Omental fat pad (tissue), 4 donors: ENCODE measurements at places on chromosomes 7 and 10. TPM values are rescaled to one million over a fixed set of nuclear protein-coding genes. Genes with fewer than 3 reads are reported as not detected.

DNA sequence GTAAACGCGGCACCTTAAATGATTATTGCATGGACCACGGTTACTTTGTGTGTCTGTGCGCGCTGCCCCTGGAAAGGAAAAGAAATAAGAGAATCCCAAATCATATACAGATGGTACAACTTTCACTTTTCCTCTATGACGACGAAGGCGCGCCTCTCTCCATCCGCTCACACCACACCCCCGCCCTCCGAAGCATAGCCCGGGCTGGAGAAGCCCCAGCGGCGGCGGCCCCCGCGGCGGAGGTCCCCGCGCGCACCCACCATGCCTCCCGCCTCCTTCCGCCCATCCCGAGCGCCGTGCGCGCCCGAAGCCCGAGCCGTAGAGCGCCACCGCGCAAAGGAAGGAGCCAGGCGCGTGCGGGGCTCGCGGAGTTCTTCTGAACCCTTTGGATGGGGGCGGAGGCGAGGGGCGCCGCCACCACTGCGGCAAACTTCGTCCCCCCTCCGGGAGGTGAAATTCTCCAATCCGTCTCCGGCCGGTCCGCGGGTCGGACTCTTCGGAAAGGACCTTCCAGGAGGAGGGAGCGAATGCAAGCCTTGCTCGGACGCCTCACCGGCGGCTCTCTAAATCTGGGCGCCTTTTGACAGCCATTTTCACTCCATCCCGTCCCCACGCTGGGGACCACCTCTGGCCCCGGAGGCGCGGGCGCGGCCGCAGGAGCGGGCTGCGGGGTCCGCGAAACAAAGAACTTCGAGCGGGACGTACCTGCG, 588 bp downstream of the GLI3 start:
- peak; percentile 27 for DNase-seq

GRCh38 chr7:2637505-2638223, 5.9 kb downstream of the TTYH3 start:
- DNase-seq, result no peak

DNA sequence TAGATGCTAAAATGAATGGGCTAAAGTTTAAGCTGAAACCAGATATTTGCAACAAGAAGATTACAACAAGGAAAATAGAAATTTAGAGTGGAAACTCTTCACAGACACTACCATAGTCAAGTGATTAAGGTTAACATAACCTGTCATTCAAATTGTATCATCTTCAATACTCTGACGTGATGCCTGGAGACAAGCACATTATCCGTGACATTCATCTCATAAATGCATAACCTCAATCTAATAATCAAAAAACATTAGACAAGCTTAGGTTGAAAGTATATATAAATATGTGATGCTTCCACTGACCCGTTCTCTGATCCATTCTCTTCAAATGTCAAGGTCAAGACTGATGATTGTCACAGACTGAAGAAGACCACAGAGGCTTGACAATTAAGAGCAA, 263.8 kb upstream of the MEOX2 start:
- no peak for DNase-seq

DNA sequence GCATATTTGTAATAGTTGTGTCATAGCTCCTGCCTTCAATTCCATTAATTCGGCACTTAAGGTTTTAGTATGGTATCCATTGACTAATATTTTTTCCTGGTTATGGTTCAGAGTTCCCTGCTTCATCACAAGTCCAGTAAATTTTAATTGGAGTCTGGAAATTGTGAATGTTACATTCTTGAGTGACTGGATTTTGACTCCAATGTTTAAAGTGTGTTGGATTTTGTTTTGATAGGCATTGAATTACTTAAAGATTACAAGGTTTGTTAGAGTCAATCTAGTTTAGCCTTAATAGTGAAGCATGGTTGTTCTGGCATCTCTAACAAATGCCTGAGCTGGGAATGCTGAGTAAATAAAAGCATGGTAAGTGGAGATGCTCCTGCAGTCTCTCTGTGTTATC, 326.6 kb upstream of the IGFBP3 start:
- DNase-seq, result no peak

DNA sequence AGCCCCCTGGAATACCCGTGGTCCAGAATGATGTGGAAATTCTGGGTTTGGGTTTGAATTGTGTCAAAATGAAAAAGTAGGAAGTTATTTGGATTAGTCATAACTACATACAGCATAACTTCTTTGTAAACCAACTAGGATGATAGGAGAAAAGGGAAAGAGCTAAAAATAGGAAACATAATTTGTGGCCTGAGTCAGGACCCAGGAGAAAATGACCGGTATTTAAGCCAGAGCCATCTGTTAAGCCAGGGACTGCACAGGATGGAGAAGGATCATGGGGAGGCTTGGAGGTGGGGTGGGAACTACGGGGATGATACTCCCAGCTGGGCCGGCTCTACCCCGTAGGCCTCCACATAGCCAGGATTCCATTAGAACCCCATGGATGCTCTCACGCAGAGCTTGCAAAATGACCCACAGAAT, 98.6 kb downstream of the MYOF start:
- DNase-seq, result no peak

GRCh38 chr10:104907521-104907920, 266.4 kb downstream of the SORCS3 start:
- DNase-seq, result no peak

DNA sequence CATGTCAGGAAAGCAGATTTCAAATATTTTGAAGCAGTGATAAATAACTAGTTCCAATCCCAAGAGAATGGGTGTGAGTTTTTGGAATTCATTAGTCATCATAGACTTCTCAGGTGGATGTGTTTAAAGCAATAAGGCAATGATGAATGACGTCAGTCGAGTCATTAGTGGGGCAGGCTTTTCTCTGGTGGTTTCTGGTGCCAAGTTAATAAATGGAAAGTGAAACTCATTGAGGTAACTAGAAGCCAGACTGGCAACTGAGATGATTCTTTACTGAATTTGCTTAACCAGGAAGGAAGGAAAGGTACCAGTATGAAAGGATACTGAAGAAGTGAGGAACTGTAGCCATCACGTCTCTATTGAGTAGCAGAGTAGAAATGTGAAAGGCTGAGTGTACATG, 311.0 kb downstream of the GPAM start:
- no peak for DNase-seq

- DNase-seq, result no peak
These were observed 678.5 kb upstream of the ANKRD30A start for GRCh38 chr10:36446881-36447280.

- DNase-seq, result no peak
These were observed 25.4 kb downstream of the CYP2C9 start for GRCh38 chr10:94963901-94964300.

DNA sequence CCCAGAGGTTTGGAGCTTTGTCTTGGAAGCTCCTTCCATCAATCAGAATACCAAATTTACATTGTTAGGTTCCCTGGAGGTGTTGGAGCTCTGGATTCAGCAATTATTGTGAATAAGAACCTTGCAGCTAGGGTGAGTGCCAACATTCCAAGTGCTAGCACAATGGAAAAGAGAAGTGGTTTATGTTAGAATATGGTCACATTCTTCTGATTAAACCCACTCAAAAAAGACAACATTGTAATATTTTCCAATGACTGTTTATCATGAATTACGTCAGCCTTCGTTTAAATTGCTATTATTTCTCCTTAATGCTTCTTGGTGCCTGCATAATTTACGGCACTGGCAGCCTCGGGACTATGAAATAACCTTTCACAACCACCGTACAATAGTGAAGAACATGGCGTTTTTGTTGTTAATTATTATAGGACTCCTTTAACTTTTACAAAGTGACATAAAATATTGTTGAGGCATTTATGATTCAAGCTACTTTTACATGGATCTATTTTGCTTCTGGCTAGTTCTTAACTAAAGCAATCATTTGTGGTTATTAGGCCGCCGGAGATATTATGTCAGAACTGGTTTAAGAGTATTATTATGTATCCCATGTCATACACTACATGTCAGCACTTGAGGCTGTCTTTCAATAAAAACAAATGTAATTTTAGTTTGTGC, 117.7 kb downstream of the ARID5B start:
- DNase-seq, result no peak

GRCh38 chr7:5143935-5144903, 45.8 kb upstream of the WIPI2 start:
- no peak for DNase-seq

DNA sequence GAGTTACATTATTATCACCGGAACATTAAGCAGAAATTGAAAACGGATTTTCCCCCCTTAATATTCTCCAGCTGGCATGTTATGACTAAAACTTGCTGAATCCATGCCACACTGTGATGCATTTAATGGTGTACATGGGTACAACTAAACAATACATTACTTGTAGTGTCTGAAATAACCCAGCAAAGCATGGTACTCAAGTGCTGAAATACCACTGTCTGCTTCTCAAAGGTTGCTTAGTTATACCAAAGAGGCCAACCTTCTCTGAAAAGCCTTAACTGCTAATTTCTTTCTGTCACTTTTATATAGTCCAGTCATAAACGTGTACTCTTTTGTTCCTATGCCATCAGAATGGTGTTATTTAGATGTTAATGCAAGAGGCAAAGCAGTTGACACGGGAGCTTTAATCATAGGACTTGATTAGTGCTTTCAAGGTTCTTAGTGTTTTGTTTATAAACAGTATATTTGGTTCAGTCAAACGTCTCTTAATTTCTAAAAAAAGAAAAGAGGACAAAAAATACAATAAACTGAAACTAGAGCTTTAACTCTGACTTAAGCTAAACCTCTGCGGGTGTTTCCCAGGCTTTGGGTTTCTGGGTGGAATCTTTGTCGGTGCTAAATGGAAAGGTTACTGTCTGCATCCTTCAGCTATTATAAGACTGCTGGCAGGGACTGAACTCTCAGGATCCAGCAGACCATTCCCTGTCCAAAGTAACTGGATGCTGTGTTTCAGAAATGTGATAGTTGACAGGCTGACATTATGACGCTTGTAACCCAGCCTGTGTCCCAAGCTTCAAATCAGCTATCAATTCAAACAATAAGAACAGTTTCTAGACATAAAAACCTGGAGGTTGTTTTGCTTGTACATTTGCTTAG, 202.6 kb downstream of the PPP1R3A start:
- no peak for DNase-seq

DNA sequence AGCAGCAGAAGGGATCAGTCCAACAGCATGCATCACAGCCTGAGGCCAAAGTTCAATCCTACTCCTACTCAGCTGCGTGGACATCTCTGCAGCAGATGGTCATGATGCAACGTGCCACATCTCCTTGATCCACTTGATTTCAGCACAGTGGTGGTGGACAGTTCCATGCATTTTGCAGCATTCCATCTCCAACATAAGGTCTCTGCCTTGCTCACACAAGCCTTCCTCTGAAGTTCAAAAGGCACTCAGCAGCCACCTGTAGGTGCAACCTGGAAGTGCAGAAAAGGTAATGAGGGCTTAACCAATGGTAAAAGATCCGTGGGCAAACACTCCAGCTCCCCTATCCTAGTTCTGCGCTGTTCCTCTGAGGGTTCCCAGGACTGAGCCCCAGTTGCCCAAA, 57.5 kb upstream of the CHCHD3 start:
- no peak for DNase-seq

- no peak for DNase-seq
These were observed 119.2 kb upstream of the NPVF start for GRCh38 chr7:25347360-25348066.

- no peak for DNase-seq
These were observed 2.2 kb upstream of the GTF2I start for GRCh38 chr7:74655324-74655723.

- no peak for DNase-seq
These were observed 252.5 kb downstream of the PAXIP1 start for GRCh38 chr7:154750353-154750801.

DNA sequence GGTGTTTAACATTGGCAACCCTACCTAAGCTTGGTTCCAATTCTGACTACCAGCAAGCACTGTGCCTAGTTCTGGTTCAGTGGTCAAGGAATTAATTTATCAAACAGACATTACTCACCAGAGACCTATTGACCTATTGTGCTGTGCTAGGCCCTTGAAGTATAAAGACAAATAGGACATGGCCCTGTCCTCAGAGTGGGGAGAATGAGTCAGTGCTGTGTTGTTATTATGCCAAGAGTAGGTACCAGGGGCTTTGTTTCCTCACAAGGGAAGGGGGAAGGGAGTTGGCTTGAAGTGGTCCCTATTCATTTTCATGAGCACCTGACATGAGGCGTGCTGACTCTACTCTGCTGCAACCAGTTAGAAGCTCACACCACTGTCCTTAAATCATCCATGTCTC, 62.6 kb upstream of the PLPP4 start:
- DNase-seq, result no peak

DNA sequence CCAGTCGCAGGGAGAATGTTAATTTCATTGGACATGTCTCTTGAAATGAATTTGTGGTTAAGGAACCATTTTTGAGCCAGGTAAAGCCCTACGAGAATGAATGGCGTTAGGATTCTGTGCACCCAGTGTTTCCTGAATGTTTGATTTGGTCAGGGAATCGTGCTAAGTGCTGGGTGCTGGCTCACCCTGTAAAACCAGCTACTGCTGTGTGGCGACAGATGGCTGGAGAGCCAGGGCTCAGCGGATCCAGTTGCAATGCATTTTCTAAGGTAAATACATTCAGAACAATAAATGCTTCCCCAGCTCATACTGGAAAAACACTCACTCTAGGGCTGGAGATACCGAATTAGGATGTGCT, 355.5 kb downstream of the GLRX3 start:
- DNase-seq, result no peak

GRCh38 chr7:87152897-87153641, 816 bp downstream of the DMTF1 start:
- no peak for DNase-seq

GRCh38 chr7:158944195-158944594, 87.8 kb downstream of the DYNC2I1 start:
- no peak for DNase-seq

DNA sequence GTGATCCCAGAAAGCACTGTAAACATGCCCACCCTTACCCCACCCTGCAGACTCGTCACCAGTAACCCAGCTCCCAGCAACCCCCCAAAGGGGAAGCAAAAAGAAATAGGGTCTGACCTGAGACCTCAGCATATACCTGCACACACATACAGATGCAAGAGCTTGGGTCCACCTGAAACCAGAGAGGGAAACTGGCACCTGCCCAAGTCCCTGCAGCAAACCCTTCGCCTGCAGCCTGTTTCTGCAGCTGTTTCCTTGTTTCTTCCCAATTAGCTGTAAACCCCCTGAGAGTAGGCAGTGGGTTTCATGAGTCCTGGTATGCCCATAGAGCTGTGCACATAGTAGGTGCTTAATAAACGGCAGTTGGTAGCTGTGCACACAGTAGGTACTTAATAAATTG, 140.5 kb downstream of the FGFR2 start:
- DNase-seq, result no peak

ZEB1 gene
- total RNA-seq, result 56.6 TPM

PLA2G12B gene
- total RNA-seq, result not detected

SRRM3 gene
- 2.7 TPM for total RNA-seq

CPVL gene
- total RNA-seq, result 58.6 TPM

SEC61A2 gene
- 4.5 TPM for total RNA-seq

NPC1L1 gene
- 0.24 TPM for total RNA-seq

EEPD1 gene
- 19.6 TPM for total RNA-seq

GRID1 gene
- total RNA-seq, result 1.7 TPM
